Stimulated activated naive B cell treated with anti-CD40 and anti-IgM and Interleukin-4, amounts not matched to agents 10 μg/mL and 1 μg/mL and 100 μg/mL, for 72 hours (primary cell): ENCODE measurements at places on chromosomes 12 and 14.

DNA sequence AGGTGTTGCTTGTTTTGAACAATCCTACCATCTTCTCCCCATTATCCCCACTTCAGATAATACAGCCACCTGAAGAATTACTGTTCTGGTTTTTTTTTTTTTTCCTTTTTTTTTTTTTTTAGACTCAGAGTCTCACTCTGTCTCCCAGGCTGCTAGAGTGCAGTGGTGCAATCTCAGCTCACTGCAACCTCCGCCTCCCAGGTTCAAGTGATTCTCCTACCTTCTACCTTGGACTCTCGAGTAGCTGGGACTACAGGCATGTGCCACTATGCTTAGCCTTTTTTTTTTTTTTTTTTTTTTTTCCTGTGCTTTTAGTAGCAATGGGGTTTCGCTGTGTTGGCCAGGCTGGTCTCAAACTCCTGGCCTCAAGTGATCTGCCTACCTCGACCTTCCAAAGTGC lies 179.4 kb upstream of the ABCD2 start:
- DNase-seq = no peak

DNA sequence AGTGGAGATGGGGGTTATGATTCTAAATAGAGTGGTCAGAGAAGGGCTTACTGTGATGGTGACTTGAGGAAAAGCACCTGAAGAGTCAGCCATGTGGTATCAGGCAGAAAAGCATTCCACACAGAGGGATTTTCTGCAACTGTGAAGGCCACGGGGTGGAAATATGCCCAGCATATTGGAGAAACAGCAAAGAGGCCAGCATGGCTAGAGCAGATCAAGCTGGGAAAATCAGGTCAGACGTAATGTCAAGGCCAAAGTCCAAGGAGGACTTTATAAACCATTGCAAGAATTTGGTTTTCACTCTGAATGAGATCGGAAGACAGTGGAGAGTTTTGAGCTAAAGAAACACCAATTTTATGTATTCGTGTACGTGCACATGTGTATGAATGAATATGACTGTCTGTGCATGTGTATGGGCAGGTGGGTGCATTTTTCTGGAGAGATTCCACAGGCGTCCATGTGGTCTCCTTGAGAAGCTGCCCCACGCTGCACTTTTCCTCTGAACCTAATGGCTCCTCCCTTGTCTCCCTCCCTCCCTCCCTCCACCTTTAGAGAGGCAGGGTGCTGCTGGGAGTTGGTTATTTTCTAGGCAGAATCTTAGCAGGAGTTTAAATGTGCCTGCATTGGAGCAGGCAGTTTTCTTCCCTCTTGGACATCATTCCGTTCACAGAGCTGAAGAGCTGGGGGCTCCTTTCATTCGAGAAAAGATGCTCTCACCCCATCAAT lies 97.4 kb upstream of the PPP4R3A start:
- DNase-seq = no peak

- no peak for DNase-seq
These were observed 33.0 kb downstream of the FRMD6 start for GRCh38 chr14:51684760-51685159.

DNA sequence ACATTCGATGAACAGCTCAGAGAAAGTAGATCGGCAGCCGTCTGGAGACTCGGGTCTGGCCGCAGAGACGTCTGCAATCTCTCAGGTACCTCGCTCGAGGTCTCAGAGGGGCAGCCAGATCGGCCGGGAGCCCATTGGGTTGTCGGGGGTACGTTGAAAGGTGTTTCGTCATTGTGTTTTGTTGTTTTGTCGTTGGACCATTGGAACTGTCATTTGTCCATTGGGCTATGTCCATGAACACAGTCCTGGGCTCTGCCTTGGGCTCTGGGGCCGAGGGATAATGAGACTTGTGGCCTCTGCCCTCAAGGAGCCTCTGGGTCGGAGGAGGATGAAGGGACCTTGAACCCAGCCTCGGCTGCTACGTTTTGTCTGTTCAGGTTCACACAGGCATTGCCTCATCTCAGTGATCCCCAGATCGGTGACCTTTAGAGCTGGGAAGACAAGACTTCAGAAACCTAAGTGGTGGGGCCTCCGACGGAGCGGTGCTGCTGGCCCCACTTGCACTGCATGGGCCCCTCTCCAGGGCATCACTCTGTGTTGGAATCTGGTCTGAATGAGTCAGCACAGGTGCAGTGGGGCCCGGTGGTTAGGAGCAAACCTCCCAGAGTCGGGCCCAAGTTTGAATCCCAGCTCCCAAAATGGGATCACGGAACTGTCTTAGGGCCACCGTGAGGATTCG lies 23.6 kb upstream of the MLXIP start:
- DNase-seq = no peak

- no peak for DNase-seq
These were observed 219.1 kb downstream of the PHLDA1 start for GRCh38 chr12:75812271-75813018.

- no peak for DNase-seq
These were observed 355.1 kb downstream of the ALG10 start for GRCh38 chr12:34377243-34378035.

DNA sequence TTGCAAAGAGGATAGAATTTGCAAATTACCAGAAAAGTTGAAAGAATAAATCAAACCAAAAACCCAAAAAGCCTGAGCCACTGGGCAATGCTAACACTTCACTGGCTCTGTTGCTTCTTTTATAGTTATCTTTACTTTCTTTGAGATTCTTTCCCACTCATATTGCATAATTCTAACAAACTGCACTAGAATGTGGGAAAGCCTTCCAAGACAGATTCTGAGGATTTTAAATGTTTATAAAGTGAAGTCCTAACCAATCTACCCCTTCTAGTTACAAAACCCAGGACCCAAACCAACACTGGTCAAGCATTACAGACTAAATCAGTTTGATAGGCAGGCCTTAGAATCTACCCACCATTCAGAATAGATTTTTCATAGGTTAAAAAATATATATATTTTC lies 150.9 kb downstream of the MED13L start:
- DNase-seq = no peak

DNA sequence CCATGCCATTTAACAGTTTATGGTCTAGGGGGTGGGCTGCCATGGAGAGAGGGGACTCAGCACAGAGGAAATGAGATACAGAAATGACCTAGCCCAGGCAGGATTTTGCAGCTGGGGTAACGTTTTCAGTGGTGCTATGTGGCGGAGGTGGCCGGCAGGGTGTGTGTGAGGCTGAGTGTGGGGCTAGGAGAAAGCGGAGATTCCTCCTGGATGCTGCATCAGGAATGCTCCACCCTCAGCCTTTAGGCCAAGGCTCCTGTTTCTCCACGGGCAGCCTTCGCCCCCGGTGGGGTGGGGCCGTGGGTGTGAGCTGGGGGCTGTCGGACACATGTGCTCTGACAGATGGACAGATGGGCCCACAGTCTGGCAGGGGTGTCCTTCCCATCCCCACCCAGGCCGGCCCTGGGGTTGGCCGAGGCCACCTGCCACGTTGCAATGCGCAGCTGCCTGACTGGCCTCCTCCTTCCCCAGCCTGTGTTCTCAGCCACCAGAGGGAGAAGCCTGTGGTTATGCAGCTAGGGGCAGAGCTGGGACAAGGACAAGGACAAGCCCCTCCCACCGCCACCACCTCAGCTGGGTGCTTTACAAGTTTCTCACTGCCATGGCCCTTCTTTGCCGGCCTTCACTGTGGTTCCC lies 44.3 kb downstream of the TEAD4 start:
- no peak for DNase-seq

DNA sequence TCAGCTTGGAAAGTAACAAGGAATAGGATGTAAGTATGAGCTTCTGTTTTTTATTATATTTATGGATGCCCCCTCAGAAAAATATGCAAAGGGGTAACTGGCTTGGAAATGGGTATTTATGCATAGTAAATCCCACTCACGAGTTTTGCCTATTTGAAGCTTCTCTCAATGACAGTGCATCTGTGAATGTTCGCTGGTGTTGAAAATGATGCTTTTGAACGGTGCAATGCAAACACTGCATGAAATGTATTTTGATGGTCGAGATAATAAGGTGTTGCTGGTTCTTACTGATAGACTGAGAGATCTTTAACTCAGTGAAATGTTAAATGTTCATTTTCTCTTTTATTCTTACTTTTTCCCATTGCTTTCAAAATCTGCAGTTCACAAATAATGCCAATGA lies 36.0 kb upstream of the PSEN1 start:
- no peak for DNase-seq

DNA sequence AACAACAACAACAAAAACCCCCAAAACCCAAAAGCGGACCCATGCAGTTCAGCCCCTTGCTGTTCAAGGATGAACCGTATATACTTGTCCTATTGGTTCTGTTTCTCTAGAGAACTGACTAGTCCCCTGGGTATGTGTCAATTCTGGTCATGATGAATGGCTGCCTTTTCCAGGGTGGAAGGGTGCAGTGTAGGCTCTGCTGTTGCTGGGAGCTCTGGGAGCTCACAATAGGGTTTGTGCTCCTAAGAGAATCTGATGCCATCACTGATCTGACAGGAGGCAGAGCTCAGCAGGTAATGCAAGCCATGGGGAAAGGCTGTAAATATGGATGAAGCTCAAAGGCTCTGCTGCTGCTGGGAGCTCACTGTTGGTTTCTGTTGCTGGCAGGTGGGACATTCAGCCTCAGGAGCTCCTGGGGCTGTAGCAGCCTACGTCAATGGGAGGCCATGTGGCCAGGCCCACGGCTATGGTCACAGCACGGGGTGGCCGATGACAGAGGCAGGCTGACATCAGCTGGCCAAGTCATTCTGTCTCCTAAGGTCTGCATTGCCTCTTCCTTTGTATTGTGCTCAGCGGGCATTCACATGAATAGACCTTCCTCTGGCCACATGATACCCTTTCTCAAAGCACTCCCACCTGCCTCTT lies 37.9 kb downstream of the DLK1 start:
- no peak for DNase-seq

DNA sequence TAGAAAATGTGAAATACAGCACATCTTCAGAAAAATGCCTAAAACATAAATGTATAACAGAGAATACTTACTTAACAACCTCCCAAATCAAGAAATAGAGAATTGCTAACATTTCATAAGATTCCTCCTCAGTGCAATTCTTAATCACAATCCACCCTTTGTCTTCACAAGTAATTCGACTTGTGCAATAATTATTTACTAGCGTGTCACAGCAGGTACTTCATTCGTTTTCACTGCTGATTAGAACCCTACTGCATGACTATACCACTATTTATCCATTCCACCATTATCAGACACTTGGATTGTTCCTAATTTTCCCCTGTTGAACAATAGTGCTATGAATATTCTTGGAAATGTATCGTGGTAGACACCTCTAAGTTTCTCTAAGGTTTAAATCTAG lies 64.9 kb upstream of the BBS10 start:
- no peak for DNase-seq

GRCh38 chr12:5451251-5451650 lies 19.3 kb downstream of the NTF3 start:
- DNase-seq = no peak

GRCh38 chr12:130367003-130367402 lies 29.3 kb downstream of the PIWIL1 start:
- DNase-seq = no peak
